ENCODE measurements at places on chromosomes 1 and 21.

DNA sequence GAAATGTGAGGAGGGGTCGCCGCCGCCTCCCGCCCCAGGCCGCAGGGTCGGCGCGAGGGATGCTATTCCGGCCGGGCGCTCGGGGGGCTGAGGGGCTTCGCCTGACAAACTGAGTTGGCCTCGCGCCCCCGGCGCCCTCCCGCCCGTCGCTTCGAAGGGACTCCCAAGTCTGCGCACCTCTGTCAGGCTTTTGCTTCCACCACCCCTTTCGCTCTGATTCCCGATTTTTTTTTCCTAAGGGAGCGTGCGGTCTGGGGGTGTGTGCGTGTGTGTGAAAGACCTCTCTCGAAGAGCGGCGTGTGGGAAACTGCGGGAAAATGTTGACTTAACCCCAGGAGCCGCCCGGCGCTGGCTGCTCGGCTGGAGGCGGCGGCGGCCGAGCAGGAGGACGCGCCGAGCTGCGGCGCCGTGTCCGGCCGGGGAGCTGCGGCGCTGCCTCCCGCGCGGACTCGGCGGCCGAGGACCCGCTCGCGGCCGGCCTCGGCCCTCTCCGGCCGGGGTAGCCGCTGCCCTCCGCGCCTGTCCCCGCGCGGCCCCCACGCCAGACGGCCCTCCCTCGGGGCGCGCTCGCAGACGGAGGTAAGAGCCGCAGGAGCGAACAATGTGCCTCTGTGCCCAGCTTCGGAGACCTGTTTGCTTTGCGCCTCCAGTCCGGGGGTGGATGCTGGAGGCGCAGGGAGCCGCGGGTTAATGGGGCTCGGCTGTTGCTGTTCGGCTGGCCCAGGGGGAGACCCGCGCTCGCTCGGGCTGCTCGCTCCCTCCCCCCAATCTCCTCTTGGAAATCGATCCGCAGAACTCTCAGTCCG is 1.1 kb downstream of the ADGRL2 start:
- no peak for DNase-seq

GRCh38 chr1:210223226-210223904 is 9.2 kb upstream of the SERTAD4 start:
- no peak for DNase-seq

DNA sequence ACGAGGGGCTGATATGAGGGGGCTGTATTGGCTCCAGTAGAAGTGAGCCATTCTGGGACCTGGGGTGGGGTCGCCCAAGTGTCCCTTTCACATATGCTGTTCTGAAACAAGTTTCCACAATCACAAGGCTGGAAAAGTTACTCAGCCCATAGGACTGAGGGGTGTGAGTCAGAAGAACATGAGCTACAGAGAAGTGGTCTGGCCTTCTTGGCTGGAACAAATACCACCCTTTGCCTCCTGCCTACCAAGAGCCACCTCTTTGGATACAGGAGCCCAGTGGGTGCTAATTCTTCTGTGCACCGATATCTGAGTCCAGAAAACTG is 42.4 kb downstream of the MEF2D start:
- DNase-seq, result no peak

- DNase-seq, result no peak
Measured at GRCh38 chr21:24112020-24112419, 1495.3 kb downstream of the MRPL39 start.

- DNase-seq, result no peak
Measured at GRCh38 chr21:41169258-41169576, 1.3 kb downstream of the BACE2 start.

DNA sequence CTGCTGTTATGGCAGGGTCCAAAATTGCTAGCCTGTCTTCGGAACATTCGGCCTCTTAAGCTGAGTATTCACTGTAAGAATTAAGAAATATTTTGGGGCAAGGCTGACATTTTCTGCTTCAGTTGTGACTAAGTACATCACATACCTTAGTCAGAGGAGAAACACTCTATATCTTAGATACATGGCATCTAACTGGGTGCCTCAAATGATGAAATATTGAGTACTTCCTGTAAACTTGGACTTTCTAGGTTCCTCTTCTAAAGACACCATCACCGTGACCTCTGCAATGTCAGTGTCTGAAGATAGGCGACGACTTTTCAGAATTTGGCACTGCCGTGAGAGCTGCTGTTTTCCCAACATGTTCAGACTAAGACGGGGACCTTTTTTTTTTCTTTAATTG is 65.6 kb downstream of the PCBP3 start:
- no peak for DNase-seq

DNA sequence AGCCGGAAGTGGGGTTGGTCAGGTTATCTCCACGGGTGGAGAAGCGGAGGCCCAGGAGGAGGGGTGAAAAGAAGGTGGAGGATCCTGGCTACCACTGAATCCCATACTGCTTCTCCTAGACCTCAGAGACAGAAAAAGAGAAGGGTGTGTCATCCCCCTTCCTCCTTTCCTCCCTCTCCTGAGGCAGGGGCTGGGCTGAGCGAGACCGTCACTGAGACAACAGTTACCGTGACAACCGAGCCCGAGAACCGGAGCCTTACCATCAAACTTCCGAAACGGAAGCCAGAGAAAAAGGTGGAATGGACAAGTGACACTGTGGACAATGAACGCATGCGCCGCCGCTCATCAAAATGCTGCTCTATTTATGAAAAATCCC is 42.1 kb upstream of the NBPF3 start:
- no peak for DNase-seq

GRCh38 chr1:245999697-246000637 is 507.1 kb downstream of the SMYD3 start:
- no peak for DNase-seq

- no peak for DNase-seq
Measured at GRCh38 chr1:29593601-29594382, 357.5 kb downstream of the PTPRU start.

DNA sequence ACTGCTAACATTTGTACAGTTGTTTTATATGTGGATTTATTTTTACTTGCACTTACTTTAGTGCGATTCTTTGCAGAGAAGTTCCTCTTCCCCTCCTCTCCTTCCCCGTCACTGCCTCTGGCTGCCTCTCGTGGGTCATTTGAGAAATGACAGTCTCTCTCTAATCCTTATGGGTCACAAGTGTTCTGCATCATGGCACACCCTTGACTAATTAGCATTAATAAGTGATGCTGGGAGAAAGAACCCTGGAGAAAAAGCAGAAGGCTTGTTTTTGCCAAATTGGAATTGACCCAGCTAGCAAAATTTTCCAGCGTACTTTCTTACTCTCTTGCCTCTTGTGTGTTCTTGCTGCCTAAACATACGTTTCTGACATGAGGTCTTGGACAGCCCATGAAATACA is 301.2 kb downstream of the DUSP10 start:
- no peak for DNase-seq

- no peak for DNase-seq
Measured at GRCh38 chr1:6273380-6273891, 12.5 kb upstream of the GPR153 start.

Data from T follicular helper cell (primary cell).